ENCODE measurements at places on chromosomes 2 and 18. TPM values are rescaled to one million over a fixed set of nuclear protein-coding genes. Genes with fewer than 3 reads are reported as not detected.
A peak's percentile ranks its signal among the peaks of the same experiment; 100 is the strongest.

DNA sequence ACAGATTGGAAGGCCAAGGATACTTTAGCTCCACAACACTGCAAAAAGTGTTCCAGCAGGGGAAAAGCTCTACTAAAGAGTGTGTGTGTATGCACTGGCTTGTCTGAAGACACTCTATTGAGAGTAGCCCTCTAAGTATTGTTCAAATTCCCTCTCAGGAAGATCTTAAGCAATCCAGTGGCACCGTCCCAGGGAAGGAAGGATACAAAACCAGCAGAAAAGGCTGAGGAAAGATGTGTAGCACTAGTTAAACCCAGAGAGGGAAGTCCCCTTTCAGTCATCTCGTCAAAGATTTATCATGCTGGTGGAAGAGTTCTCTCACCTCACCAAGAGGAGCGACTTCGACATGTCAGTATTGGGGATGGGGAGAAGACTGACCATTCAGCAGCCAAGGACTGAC lies 50.5 kb downstream of the DHRS9 start:
- no peak for DNase-seq

GRCh38 chr2:233867993-233868532 lies at the start of gene MSL3B:
TSS of gene MSL3B (minus strand) at chr2:233868386.
- DNase-seq, result peak; percentile 66

DNA sequence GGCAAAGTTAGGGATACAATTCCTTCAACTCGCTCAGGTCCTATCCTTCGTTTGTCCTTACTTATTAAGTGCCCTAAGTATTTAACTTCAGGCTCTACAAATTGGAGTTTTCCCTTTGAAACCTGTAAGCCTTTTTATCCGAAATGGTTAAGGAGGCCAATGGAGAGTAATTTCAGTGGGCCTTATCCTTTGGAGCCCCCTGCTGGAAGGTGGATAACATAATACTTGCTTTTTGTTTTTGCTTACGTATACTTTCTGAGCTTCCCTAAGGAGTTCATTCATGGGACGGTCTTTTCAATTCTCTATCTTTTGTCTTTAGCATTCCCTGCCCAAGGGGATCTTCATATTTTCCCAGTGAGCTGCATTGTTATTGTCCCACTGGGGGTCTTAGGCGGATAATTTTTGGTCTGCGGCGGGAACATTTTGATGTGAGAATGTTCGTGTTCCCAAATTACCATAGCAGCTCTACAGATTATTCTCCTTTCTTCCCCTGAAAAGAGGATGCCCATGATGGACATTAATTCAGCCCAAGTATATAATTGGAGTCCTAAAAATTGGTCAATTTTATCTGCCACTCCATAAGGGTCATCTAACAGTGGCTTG lies 34.4 kb upstream of the TRAPPC8 start:
- DNase-seq, result no peak

DNA sequence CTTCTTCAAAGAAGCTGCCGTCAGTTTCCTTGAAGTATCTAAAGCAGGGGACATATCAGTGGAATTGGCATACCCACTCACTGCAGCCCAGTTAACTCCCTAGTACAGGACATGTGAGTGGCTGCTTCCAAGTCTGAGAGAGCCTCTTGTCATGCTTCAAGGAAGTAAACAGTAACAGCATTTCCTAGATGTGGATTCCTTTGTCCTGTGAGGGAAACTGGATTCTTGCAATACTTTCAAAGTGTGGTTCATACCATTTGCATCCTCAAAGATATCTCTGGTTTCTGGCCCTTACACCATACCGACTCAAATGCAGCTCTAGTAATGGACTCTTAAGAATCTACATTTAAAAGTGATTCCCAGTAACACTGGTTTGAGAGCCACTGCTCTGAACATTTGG lies 87.2 kb downstream of the ESCO1 start:
- no peak for DNase-seq

GRCh38 chr2:30584116-30584515 lies 137.1 kb downstream of the LCLAT1 start:
- DNase-seq, result no peak

The MYL1 gene
- not detected for total RNA-seq

GRCh38 chr2:228675091-228675490 lies 493.6 kb upstream of the SPHKAP start:
- no peak for DNase-seq

The NLRC4 gene
- total RNA-seq, result 0.82 TPM

DNA sequence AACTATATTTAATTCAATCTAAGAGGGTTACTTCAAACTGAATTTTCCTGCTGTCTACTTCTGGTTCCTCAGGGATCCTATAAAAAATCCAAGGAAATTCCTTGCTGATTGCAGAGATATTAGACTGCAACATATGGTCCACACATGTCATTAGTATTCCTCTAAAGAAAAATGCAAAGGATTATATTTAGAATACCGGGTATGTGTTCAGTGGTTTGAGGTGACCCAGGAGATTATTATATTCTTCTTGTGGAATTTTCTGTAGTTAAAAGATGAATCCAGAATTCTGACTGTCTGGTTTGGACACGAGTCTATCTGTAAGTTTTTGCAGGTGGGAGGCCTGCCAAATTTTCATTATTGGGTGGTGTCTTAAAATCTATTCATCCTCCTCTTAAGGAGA lies 18.2 kb downstream of the HOXD1 start:
- DNase-seq, result no peak

The ALK gene
- total RNA-seq, result not detected

The DNAH6 gene
- 0.22 TPM for total RNA-seq

DNA sequence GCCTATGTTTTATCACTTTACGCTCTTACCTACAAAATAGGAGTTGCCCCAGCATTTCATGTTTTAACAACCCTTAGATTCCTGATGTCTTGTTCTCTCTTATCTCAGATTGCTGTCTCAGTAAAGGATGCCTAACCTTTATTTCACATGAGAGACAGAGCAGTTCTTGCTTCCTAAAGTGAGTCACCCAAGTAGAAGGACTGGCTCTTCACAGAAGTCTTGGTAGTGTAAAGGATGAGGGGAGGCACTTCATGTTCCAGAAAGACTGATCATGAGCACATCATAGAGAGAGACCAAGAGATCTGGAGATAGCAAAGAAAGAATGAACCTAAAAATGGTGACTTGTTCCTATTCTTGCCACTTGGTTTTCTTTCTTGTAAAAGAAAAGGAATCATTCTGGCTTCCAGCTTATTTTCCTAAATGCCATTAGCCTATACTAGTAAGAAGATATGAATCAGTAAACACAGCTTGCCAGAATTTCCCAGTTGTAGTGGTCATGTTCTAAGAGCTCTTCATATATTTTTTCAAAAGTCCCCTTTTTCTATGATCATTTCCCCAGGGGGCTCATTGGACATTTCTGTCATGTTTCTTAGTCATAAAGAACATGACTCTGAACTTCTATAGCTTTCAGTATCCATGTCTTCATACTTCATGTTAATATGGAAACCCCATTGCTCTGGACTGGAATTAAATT lies 54.9 kb downstream of the MAPRE2 start:
- no peak for DNase-seq

The IL18R1 gene
- total RNA-seq, result 1.3 TPM

The KCTD18 gene
- 9.1 TPM for total RNA-seq

The MYO1B gene
- total RNA-seq, result 16.0 TPM

The TTC21B gene
- 14.7 TPM for total RNA-seq

DNA sequence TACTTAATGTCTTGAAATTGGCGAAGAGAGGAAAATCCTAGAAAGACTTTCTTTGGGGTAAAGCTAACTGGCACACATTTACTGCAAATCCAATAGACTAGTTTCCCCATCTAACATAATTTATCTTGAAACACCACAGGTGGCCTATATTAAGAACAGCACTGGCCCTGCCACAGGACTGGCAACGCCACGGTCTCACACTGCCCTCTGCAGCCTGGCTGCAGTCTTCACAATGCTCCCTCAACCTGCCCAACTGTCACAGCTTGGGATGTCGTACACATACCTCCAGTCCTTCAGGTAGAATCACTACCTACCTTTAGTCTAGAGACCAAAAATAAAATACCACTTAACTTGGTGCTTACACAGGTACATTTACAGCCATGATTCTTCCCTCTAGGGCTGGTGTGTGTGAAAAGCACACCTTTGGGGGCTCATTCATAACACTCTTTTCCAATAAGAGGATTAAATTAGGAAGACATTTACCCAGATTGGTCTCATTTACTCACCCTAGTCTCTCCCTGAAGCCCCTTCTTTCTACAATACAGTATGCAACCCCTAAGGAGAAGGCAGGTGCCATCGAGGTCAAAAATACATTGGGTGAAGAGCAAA lies 222.2 kb downstream of the C1D start:
- DNase-seq, result peak; percentile 78

- no peak for DNase-seq
Measured at GRCh38 chr18:59814891-59815290, 84.9 kb upstream of the PMAIP1 start.

GRCh38 chr2:45433363-45433762 lies 177.7 kb downstream of the SRBD1 start:
- DNase-seq, result no peak

- peak; percentile 34 for DNase-seq
Measured at GRCh38 chr2:23589739-23590138, 204.8 kb downstream of the KLHL29 start.

DNA sequence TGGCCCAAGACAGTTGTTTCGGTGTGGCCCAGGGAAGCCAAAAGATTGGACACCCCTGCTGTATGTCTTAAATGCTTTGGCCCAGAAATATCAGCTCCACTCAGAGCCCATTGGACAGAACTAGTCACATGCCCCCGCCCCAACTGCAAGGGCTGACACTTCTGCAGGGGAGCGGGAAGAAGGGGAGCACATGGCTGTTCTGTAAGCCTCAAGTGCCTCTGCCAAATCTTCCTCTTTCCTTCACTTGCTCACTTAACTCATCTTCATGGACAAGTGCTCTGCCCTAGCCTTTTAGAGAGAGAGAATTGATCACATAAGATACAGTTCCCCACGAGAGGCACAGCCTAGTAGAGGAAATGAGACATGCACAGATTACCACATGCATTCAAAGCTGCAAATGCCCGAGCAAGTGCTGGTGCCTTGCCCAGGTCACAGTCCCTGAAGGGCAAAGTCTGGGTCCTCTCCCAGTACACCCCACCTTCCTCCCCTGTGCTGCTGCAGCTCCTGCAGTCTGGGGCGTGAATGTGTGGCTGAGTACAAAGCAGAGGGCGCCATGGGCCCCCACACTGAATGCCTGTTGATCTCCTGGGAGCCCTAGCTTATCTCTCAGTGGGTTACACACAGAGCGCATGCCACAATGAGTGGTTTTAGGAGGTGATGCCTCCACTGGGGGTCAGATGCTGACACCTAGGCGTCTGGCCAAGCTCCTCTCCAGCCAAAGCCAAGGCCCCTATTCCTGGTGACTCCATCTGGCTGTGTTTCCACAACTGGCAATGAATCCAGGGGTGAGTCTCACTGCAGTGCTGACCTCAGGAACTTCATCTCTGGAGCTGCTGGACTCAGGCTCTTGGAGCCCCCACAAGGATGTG lies 135.3 kb downstream of the CTIF start:
- peak; percentile 59 for DNase-seq

The DSG4 gene
- total RNA-seq, result not detected

The MTX2 gene
- total RNA-seq, result 55.4 TPM

The TCF23 gene
- total RNA-seq, result 0.10 TPM

DNA sequence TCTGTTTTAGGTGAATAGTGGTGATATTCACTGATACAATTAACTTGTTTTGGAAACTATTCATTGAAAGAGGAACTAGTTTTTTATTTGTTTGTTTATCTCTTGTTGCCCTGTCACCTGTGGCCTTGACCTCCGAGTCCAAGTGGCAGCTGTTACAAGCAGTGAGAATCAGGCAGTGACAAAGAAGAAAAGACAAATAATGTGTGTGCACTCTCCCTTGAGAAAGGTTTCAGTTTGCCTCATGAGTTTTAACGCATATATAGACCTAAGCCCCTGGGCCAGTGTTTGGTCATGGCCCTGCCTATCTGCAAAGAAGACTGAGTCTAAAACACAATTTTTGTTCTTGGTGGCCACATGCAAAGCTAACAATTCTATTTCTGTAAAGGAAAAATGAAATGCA lies 15.3 kb downstream of the KYNU start:
- no peak for DNase-seq

DNA sequence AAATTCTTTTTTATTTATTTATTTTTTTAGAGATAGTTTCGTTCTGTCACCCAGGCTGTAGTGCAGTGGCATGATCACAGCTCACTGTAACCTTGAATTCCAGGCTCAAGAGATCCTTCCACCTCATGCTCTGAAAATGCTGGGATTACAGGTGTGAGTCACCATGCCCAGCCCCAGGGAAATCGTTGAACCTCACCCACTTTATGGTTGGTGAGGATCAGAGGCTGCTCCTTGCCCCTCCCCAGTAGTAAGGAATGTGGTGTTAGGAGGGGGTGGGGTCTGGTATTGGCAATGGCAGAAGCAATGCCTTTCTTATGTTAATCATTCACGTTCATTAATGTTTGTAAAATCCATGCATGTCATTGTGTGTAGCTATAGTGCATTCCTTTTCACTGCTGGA lies 161.9 kb downstream of the SUCLG1 start:
- no peak for DNase-seq

- no peak for DNase-seq
Measured at GRCh38 chr2:75241696-75242095, 42.4 kb upstream of the TACR1 start.

GRCh38 chr2:65120990-65121693 lies 8.8 kb downstream of the RAB1A start:
- DNase-seq, result no peak

- DNase-seq, result no peak
Measured at GRCh38 chr2:32810909-32811495, 135.8 kb upstream of the LTBP1 start.

- peak; percentile 37 for DNase-seq
Measured at GRCh38 chr2:12169721-12170120, 423.3 kb downstream of the LPIN1 start.

GRCh38 chr18:52216666-52217065 lies 123.3 kb upstream of the DCC start:
- DNase-seq, result no peak

The STAM2 gene
- total RNA-seq, result 24.1 TPM

The PLA2R1 gene
- total RNA-seq, result 2.9 TPM

Measured in left ventricle myocardium superior (tissue), 1 donor.